Neural crest cell (in vitro differentiated cells): ENCODE measurements at places on chromosomes 1 and 21. TPM values are rescaled to one million over a fixed set of nuclear protein-coding genes. Genes with fewer than 3 reads are reported as not detected.

GRCh38 chr1:151372058-151372934 lies at the start of gene SELENBP1:
TSS of gene SELENBP1 (minus strand) at chr1:151372705. CDS start at chr1:151372641, 64 bp downstream.
- peak; percentile 54 for DNase-seq
- H3K27me3 ChIP-seq, result no peaks in the 10 kb centered on the region
- peaks cover 29% of the 10 kb centered on the region for H3K4me1 ChIP-seq
- peak within 1 kb of the TSS; percentile 87 for H3K27ac ChIP-seq

GRCh38 chr1:81525085-81525484 lies 275.6 kb upstream of the ADGRL2 start:
- DNase-seq, result no peak
- no peaks in the 10 kb centered on the region for H3K27me3 ChIP-seq

GRCh38 chr1:242847390-242847993 lies 323.0 kb upstream of the PLD5 start:
- H3K4me3 ChIP-seq, result no peak overlapping the region
- H3K27me3 ChIP-seq, result peaks cover 10% of the 10 kb centered on the region
- peak; percentile 6 for DNase-seq
- H3K4me1 ChIP-seq, result no peaks in the 10 kb centered on the region
- H3K27ac ChIP-seq, result no peak overlapping the region

DNA sequence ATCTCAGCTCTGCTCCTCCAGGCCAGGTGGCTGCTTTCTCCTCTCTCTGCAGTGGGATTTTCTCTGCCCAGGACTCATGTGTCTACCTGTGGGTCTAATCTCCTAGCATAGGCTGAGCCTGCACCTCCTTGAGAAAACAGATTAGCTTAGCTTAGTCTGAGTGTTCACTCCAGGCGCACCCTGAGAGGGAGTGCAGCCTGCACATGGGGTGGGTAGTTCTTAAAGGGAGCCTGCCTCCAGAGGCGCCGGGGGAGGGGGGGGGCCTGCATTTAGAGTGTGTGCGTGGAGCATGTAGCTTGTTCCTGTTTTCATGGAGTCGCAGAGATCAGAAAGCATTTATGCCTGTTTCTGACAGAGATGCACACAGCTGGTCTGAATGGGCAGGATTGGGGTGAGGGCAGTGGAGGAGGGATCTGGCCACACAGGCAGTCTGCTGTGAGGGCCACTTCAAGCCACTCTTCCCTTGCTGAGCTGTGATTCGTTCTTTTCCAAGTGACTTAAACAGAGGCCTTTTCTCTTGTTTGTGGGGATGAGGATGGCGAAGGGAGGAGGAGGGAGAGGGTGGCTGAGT lies 45.2 kb downstream of the GALNT2 start:
- peak; percentile 18 for DNase-seq
- H3K4me3 ChIP-seq, result peak overlapping the region; percentile 24
- H3K27ac ChIP-seq, result peak overlapping the region; percentile 63
- H3K27me3 ChIP-seq, result no peaks in the 10 kb centered on the region

- no peaks in the 10 kb centered on the region for H3K36me3 ChIP-seq
- peak; percentile 60 for DNase-seq
- H3K27ac ChIP-seq, result peak within 1 kb of the TSS; percentile 76
- H3K27me3 ChIP-seq, result peaks cover 72% of the 10 kb centered on the region
- peak within 1 kb of the TSS; percentile 84 for H3K4me3 ChIP-seq
These were observed at the start of gene BCAN for GRCh38 chr1:156641761-156642264. TSS of gene BCAN (plus strand) at chr1:156642117. CDS start at chr1:156646055, 3,938 bp downstream.

The IL12RB2 gene
- 0.19 and 0.36 TPM in 2 replicates for total RNA-seq
